ENCODE measurements at places on chromosomes 2 and 18.

DNA sequence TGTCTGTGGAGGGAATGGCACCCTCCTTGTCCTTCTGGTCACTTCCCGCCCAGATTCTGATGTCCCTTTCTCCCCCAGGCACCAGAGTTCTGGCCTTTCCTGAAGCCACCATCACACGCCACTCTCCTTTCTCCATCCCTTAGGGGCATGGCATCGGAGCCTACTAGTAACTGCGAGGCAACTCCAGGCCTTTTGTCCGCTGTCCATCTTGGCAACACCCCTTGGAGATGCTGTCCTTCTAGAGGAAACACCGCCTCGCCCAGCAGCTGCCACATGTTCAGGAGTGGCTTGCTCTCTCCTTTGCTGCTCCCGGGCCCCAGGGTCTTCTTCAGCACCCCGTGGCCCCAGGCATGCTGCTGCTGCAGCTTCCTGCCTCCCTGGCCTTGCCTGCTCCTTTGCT, 267.0 kb downstream of the SRBD1 start:
- no peak for DNase-seq

- no peak for DNase-seq
These were observed 31.0 kb downstream of the KIF1A start for GRCh38 chr2:240789051-240789453.

GRCh38 chr2:158725441-158725891, 69.7 kb upstream of the DAPL1 start:
- no peak for DNase-seq

DNA sequence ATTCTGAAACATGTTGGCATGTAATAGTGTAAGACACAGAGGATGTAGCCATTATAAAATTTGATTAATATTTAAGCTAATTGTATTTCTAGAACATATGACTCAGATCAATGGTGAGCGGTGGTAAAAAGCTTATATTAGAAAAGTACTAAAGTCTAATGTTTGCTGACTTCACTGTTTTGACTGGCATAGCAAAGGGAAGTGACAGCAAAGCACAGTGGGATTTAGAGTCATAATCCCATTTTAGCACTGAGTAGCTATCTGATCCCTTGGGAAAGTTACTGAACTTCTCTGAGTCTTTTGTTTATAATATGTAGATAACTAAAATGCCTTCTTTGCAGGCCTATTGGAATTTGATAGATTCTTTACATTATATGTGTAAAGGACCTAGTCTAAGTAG, 60.4 kb downstream of the KIAA1328 start:
- DNase-seq: no peak

DNA sequence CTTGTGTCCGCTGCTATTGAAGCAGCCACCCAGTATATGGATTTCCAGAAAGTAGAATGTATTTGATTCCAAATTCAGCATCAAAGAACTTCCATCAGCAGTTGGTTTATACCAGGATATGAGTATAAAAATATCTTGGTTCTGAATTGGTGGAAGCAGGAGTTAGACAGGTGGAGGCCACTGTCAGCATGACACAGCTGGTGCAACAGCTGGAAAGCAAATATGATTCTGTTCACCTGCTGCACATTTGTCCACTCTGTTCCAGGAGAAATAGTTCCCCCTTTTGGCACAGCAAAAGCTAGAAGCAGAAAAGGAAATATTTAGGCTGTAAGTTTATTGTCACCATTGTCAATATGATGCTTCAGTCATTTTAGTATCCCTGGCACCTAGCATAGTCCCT, 41.2 kb downstream of the KIAA2012 start:
- DNase-seq: no peak
